ENCODE measurements at places on chromosomes 4 and X.

DNA sequence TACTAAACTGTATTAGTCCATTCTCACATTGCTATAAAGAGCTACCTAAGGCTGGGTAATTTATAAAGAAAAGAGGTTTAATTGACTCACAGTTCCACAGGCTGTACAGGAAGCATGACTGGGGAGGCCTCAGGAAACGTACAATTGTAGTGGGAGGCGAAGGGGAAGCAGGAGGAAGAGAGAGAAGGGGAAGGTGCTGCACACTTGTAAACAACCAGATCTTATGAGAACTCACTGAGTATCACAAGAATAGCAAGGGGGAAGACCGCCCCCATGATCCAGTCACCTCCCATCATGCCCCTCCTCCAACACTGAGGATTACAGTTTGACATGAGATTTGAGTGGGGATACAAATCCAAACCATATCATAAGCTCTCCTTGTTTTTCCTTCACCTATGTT, 40.9 kb downstream of the RPA4 start:
- no peak for DNase-seq

DNA sequence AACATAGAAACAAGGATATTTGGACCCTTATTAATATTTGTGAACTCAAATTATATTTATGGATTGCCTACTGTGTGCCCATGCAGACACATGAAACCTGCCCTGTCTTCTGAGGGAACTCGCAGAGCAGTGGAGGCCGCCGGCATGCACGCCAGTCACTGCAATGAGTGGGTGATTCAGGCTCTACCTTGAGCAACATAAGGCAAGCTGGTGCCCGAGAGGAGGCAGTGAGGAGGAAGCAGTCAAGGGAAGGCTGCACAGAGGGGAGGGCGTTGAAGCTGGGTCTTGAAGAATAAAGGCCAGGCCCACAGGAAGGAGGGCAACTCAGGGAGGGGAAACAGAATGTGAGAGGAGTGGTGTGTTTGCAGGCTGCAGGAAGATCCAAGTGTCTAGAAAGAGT, 52.8 kb downstream of the PPEF2 start:
- DNase-seq, result no peak

GRCh38 chr4:111510535-111510934, 634.7 kb upstream of the FAM241A start:
- no peak for DNase-seq

GRCh38 chrX:26558719-26559386, 342.9 kb downstream of the MAGEB5 start:
- peak; percentile 7 for DNase-seq
